ENCODE measurements at places on chromosomes 2 and 18.

GRCh38 chr2:217789003-217789735, 213.6 kb downstream of the TNS1 start:
- peak; percentile 41 for DNase-seq

- no peak for DNase-seq
Measured at GRCh38 chr2:3009005-3009404, 368.6 kb downstream of the EIPR1 start.

GRCh38 chr2:118991554-118991953, 49.6 kb downstream of the MARCO start:
- DNase-seq, result no peak

DNA sequence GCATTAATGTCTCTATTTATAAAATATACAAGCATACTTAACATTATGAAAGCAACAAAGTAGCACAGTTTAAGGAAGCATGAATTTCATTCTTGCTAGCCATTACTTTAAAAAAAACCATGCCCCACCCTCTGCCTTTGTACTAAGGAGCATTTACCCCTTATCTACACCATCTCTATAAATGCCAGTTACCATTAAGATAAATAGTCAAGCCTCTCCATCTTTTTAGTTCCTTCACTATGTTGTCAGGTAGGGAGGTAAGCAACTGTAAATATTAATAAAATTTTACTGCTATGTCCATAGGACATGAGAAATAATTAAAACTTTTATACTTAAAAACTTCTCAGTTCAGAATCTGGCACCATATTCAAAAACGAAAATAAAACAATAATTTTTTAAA, 42.1 kb downstream of the ROCK1 start:
- DNase-seq, result no peak

- DNase-seq, result no peak
Measured at GRCh38 chr2:71614976-71615766, 161.8 kb downstream of the DYSF start.

DNA sequence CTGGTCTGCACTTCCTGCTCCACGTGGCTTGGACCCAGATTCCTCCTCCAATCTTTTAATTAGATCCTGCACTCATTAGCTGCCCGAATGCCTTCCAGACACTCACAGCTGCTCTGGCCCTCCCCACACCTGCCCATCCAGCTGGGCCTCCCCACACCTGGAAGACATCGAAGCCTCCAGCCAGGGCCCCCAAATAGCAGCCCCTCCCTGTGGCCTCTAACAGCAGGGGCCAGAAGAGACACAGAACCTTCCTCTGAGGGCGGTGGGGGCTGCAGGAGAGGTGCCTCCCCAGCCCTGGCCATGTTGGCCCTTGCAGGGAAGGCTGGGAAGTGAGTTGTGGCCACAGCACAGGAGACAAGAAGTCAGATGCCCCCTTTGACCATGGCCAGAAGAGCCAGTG, 252.8 kb downstream of the DYSF start:
- DNase-seq, result no peak

GRCh38 chr2:236646441-236646840, 76.8 kb downstream of the ACKR3 start:
- no peak for DNase-seq

DNA sequence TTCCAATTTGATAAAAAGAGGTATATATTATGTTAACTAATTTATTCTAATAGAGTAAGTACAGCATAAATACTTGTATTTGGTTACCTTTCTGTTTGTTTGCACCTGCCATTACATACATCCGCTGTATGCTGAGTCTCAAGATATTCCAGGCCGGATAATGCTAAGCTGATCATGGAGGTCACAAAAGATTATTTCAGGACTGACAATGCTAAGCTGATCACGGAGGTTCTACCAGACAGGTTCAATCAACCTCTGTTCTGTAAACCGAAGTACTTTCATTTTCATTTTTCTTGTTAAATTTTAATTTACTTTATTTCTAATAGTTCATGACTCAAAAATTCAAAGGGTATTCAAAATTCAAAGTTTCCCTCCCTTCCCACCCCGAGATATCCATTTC, 31.1 kb downstream of the PNO1 start:
- DNase-seq, result no peak
